GM12891 (cell line): ENCODE measurements at places on chromosomes 12 and 14.

GRCh38 chr12:125382926-125383325, 317.7 kb downstream of the AACS start:
- no peak for DNase-seq

GRCh38 chr14:103140316-103141109, 17.3 kb downstream of the TNFAIP2 start:
- no peak for DNase-seq

DNA sequence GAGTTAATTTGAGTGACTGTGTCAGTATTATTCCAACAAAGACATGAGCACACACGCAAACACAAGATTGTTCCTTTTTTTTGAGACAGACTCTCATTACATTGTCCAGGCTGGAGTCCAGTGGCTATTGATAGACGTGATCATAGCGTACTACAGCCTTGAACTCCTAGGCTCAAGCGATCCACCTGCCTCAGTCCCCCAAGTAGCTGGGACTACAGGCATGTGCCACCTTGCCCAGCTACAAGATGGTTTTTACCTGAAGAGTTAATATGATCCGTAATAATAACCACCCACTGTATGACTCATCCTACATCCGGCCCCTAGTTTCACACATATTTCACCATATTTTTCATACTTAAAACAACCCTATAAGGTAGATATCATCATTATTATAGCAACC, 26.8 kb downstream of the BCAT1 start:
- no peak for DNase-seq

DNA sequence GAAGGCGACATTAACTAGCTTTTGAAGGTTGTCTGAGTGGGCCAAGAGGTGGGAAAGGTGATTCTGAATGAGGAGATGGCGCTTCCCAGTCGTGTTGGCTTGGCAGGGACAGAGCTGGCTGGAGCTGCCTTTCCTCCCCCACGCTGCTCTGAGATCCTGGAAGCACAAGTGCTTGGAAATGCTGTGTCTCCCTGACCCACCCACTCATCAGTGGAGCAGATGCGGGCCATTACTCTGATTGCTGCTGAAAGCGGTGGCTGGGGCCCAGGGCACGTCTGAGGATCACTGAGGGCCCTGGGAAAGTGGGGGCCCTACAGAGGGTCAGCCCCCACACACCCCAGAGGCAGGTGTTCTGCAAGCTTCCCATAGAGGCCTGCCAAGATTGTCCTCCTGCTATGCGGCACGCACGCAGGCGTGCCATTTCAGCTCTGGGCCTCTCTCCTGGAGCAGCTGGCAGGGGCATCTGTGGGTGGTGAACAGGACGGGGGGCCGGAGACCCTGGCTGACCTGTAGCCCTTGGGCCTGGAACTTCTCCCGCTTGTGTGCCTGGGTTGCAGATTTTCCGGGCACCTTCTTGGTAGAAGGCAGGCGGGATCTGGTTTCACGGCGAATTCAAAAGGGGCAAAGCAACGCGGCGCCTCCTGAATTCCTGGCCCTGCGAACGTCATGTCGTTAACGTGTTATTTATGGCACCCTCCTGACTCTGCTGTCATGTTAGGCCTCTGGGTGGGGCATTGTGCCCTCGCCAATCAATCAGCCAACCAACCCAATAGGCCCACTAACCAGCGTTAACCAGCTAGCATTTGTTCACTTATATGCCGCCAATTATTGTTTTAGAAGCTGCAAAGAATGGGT, 133.8 kb upstream of the TBX3 start:
- no peak for DNase-seq

- no peak for DNase-seq
Observed at GRCh38 chr12:103677341-103677740, 90.3 kb downstream of the STAB2 start.

DNA sequence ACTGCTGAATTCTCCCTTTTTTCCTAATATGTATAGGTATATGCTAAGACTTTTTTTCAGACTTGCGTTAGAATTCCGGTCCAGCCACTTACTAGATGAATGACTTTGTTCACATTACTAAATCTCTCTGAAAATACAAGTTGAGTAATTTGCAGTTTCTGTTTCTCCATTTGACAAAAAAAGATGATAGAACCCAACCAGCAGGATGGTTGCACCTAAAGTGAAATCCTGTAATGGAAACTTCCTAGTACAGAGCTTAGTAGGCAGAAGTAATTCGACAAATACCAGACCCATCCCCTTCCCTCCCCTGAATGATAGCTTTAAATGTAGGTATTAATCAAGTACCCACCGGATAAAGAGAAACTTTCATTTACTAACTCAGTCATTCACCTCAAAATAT, 113.6 kb upstream of the RAP1B start:
- DNase-seq: no peak

- no peak for DNase-seq
Observed at GRCh38 chr12:122187466-122187865, 4.5 kb downstream of the LRRC43 start.

- DNase-seq: no peak
Observed at GRCh38 chr12:114995891-114996290, 311.9 kb upstream of the TBX3 start.
